ENCODE measurements at places on chromosomes 12 and 14.
A peak's percentile ranks its signal among the peaks of the same experiment; 100 is the strongest.

DNA sequence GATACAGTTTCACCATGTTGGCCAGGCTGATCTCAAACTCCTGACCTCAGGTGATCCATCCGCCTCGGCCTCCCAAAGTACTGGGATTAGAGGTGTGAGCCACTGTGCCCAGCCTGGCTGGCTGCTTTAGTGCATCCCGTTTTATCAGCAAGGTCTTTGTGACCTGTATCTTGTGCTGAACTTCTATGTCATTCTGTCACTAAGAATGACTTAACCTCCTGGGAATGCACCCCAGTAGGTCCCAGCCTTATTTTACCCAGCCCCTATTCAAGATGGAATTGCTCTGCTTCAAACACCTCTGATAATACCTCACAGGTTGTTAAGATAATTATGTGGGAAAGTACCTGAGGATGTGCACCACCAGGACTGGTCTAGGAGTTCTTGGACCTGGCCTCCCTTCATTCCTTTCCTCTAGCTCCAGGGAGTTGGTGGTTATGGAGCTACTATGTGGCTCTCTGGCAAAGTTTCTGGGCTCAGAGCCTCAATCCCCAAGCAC, 26.1 kb upstream of the JPH4 start:
- DNase-seq, result no peak

- no peak for DNase-seq
Measured at GRCh38 chr12:65420941-65421340, 142.5 kb downstream of the MSRB3 start.

DNA sequence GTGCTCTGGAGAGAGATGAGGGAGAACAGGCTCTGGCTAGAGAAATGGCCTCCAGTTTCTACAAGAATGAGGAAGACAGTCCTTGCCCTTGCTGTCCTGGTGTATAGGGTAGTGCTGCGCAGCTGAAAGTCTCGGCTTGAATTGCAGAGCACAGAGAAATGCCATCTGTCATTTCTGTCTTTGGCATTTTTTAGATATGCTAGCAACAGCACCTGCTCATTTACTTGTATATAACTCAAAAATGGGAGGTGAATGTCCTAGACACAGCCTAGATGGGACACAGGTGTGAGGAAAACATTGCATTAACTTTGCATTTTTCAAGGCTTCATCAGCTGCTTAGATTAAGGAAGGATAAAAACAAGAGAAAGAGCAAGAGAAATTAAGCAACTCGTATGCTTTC, 35.8 kb downstream of the GPR19 start:
- DNase-seq, result no peak

GRCh38 chr14:33573301-33573880, 377.5 kb downstream of the EGLN3 start:
- no peak for DNase-seq

DNA sequence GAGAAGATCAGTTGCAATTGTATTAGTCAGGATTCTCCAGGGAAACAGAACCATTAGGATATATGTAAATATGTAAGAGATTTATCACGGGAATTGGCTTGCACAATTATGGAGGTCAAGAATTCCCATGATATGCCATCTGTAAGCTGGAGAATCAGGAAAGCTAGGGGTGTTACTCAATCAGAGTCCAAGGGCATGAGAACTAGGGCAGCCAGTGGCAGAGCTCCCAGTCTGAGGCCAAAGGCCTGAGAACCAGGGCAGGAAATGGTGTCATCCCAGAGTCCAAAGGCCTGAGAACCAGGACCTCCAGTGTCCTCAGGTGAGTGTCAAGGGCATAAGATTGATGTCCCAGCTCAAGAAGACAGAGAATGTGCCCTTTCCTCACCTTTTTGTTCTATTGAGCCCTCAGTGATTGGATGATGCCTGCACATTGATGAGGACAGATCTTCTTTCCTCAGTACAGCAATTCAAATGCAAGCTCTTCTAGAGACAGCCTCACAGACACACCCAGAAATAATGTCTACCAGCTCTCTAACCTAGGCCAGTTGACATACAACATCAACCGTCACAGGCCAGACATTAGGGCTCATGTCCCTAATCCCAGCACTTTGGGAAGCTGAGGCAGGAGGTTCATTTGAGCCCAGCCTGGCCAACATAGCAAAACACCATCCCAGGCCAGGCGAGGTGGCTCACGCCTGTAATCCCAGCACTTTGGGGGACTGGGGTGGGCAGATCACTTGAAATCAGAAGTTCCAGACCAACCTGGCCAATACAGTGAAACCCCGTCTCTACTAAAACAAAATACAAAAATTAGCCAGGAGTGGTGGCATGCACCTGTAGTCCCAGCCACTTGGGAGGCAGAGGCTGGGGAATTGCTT, 34.9 kb upstream of the ZNF740 start:
- DNase-seq, result no peak

- no peak for DNase-seq
Measured at GRCh38 chr12:28925719-28926376, 223.2 kb upstream of the FAR2 start.

GRCh38 chr14:80587096-80587724, 354.3 kb downstream of the CEP128 start:
- peak; percentile 25 for DNase-seq

DNA sequence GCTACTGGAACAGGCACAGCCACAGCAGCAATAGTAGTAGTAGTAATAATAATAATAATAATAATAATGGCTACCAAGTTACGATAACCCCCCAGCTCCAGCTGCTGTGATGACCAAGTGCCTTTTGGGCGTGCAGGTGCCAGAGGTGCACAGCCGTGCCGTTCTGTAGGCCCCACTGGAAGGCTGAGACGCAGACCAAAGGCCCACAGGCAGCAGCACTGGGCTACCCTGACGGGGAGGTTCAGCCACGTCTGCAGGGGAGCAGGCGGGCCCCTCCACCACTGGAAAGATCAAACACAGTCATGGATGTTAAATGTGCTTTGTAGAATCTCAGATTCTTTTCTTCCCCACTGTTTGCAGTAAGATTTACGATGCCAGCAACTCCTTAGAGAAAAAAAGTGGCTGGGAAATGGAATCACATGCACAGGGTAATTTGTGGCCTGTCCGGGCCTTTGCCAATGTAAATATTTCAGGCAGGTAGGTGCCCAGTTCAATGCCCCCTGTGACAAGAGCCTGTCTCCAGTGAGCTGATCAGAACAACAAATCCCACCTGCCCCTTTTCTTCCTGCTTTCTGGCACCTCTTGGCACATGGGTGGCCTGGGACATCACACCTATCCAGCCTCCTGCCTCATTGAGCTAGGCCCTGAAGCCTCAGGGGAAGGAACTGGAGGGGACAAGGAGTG, 32.6 kb downstream of the CCDC85C start:
- no peak for DNase-seq

- DNase-seq, result no peak
Measured at GRCh38 chr12:4120316-4120917, 153.1 kb upstream of the CCND2 start.

GRCh38 chr12:94286583-94287244, 138.3 kb downstream of the PLXNC1 start:
- DNase-seq, result no peak
